ENCODE measurements at places on chromosomes 13 and 19.

DNA sequence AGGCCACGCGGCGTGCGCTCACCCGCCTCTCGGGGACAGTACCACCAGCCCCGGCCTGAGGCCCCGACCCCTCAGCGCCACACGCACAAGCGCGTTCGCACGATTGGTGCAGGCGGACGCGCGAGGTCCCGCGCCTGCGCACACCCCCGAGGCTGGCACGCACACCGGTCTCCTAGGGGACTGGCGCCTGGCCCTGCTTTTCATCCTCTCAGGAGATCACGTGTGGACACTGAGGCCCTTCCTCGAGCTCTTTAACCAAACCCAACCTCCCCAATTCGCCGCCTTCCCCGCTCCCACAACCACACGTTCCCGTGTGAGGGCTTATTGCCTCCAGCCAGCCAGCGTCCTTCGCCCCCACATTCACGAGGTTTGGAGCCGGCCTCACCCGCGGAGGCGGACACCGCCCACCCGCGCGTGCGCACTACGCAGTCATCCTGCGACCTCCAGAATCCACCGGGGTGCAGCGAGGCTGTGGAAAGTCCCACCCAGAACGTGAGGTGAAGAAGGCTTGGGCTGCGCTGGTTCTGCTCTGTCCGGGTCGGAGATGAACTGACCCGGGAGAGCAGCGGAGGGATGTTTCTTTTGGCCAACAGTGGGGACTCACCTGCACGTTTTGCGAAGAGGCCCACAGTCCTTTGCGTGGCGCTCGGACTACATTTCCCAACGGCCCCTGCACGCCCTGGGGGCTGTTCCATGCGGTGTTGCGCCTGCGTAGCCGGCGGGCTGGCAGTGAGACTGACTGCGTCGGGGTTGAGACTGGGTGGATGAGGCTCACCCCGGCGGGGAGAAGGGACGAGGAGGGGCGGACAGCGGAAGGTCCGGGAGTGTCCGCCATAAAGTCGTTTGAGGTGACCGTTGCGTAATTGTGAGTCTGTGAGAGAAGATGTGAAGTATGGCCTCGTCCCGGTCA is 539 bp upstream of the ZNF667 start:
- peak; percentile 75 for DNase-seq

GRCh38 chr13:71255633-71256032 is 611.4 kb downstream of the DACH1 start:
- no peak for DNase-seq

- DNase-seq, result no peak
These were observed 30.2 kb downstream of the ZFR2 start for GRCh38 chr19:3838661-3839060.

DNA sequence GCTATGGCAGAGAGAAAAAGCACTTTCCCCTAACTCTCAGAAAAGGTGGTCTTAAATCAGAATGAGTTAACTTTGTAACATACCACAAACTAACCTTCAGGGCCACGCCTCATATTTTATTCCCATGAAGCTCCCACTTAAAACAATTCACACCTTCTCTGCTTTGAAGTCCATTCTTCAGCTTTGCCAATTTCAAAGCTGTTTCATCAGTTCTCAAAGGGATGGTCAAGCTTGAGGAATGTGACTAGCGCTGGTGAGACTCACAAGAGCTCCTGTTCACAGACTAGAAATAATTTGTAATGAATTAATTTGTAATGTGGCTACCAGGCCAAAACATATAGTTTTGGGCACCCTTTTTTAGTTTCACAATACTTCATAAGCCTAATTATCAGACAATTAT is 68.2 kb downstream of the STK24 start:
- DNase-seq, result no peak

DNA sequence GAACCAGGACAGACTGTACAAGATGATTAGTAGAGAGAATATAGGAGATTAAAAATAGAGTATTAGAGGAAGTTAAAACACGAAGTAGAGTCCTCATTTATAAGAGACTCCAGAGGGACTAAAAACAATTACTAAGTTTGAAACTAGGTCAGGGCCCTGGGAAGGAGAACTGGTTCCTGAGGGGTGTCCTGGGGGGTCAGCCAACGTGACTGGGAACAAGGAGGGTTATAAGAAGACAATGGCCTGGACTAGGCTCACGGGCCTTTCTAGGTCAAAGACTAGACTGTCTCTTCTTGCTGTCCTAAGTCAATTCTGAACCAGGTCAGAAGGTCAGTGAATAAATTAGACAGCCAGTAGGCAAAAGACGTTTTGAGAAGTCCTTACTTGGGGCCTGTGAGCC is 165.3 kb downstream of the IER2 start:
- no peak for DNase-seq

DNA sequence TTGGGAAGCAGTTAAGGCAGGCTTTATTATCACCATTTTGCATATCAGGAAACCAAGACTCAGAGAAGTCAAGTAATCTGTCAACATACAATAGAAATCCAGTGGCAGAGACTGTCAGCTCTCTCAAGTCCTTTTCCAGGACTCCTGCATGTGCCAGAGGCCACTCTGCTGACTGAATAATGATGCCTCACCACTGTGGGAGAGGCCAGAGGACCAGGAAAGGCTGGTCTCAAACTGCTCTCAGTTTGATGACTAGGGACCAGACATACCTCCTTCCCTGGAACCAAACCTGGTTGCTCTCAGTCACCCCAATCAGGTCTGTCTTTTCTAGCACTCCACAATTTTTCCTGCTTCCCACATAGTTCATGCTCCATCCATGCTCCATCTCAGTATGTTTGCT is 8.0 kb downstream of the RNASEH2B start:
- DNase-seq, result no peak

DNA sequence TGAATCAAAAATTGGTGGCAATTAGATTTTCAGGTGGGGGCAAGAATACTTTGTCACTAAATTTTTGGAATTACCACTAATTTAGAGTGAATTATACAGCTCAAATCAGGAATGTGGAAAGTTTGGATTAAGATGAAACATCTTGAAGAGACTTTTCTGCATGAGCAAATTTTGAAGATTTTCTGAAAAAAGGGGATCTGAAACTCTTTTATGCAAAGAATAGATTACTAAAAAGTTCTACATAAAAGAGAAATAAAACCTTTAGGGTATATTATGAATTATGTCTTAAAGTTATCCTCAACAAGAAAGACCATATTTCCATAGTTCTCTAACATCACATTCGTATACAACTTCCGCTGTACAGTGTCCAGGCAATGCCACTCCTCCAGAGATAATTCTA is 36.7 kb downstream of the ZNF93 start:
- DNase-seq, result no peak

DNA sequence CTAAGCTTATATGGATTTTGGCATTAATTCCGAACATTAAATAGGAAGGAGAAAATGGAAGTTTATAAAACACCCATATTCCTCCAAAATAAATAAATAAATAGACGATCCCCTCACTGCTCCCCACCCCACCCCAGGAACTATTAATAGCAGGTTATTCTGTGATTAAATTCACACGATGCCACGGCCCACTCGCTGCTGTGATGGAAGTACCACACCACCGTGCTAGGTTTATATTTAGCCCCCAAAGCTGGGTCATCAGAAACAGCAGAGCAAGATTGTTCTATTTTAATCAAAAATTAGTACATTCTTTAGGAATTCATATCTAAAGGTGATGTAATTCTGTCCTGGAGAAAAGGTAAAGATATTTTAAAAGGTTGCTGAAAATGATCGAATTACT is 65.4 kb downstream of the CCDC70 start:
- no peak for DNase-seq

- no peak for DNase-seq
These were observed 14.6 kb upstream of the KCNN1 start for GRCh38 chr19:17951990-17952976.

DNA sequence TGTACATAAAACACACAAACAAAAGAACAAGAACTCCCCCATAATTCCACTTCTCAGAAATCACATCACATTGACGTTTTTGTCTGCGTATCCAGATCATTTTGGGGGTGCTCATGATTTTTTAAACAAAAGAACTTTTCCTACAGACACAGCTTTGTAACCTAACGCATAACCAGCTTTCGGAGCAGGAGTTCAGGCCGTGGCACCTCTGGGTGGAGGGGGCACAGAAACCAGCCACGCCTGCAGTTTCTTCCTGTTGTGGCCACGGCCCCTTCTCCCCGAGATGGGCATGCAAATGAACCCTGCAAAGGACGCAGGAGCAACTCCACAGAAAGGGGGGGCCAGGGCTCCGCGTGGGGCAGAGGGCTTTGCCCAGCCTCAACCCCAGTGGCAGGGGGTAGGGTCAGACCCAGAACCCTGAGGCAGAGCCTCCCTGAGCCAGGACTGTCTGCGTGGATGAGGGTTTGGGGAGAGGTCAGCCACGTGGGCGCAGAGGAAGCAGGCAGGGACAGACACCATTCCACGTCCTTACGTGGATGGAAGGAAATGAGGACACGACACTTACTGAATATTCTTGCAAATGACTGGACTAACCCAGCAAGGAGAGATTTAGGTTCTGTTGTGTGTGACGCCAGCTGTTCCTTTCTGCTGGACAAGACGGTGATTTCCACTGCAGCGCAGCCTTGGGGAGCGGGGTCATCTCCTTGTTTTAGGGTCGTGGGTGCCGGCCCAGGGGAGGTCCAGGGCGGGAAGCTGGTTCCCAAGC is 64.4 kb downstream of the RASA3 start:
- DNase-seq, result no peak

DNA sequence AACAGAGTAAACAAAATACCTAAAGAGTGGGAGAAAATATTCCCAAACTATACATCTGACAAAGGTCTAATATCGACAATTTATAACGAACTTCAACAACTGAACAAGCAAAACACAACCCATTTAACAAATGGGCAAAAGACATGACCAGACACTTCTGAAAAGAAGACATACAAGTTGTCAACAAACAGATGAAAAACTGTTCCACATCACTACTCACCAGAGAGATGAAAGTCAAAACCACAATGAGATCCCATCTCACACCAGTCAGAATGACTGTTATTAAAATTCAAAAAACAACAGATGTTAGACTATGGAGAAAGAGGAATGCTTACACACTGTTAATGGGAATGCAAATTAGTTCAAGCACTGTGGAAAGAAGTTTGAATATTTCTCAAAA is 233.8 kb upstream of the EDNRB start:
- DNase-seq, result no peak

Data from mucosa of descending colon (tissue), 3 donors.